ENCODE measurements at places on chromosomes 6 and 20.

DNA sequence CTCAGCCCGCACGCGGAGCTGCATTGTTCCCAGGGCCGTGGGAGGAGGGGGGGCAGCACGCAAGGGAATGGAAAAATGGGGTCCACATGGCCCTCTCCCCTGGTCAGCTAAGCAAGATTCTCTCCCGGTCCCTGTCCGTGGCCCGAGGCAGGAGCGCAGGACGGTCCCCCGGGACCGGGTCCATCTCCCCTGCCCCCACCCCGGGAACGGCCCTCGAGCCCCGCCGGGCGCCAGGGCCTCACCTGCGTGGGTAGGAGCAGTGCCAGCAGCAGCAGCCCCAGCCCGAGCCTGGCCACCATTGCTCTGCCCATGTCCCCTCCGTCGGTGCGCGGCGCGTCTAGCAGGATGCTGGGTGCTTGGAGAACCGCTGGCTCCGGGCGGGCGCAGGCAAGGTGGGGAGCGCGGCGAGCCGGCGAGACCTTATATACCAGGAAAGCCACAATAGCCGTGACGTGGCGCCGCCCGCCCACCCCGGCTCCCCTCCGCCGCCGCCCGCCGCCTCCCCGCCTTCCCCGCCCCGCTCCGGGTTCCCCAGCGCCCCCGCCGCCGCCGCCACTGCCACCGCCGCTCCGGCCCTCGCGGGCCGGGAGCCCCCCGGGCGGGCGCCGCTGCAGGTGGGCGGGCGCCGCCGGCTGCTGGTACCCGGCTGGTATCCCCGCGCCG lies at the start of gene CD24:
TSS of gene CD24 (minus strand) at position 394 of the 663 bp plus-strand sequence. CDS start at position 311, 83 bp downstream.
- DNase-seq: no peak

DNA sequence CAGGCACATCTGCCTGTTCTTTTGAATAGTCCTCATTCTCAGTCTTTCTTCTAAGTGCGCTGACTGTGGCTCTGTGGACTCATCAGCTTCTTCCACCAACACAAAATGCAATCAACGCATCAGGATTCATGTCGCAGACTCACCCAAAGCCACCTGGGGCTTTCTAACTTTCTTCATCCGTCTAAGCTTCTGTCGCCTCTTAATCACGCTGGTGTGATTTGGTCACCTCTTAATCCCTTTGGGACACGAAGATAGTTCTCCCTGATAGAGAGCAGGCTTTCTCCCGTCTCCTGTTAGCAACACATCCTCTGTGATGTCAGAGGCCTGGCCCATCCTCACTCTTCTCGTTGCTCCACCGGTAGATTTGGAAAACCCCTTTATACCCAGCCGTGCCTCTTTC lies 78.0 kb upstream of the FOXQ1 start:
- no peak for DNase-seq

DNA sequence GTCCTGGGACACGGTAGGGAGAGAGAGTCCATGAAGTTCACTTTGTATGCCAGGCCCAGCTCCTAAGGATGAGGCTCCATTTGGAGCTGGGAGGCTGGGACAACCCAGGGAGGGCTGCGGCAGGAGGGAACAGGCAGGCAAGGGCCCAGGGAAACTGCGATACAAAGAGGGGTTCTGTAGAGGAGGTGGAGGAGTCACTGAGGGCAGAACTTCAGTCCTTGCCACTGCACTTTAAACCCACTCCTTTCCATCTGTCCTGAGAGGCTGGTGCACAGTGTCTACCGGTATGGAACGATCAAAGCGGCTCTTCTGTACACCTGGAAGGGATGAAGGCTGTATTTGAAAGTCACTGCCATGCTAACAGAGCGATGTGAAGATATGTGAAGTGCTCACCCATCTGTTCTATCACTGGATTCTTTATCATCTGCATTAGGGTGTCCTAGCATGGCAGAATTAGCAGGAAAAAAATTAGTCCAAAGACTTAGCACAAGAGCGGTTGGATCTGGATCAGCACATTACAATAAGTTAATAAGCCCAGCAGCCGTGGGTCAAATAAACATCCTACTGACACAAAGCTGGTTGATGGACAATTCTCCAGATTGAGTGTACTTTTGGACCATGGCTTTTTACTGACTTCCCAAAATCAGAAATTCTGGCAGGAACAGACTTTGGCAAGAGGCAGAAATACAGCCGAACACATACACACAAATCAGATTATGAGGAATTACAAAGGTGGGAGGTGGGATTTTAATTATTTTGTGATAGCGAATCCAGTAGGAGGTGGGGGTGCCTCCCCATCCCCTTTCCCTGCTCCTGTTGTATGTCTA lies 20.9 kb upstream of the ZFAND3 start:
- DNase-seq: no peak

GRCh38 chr6:110415086-110415916 lies at the start of gene DDO:
TSS of gene DDO (minus strand) at chr6:110415575. CDS start at chr6:110413462, 2,113 bp downstream.
- DNase-seq: peak; percentile 88

DNA sequence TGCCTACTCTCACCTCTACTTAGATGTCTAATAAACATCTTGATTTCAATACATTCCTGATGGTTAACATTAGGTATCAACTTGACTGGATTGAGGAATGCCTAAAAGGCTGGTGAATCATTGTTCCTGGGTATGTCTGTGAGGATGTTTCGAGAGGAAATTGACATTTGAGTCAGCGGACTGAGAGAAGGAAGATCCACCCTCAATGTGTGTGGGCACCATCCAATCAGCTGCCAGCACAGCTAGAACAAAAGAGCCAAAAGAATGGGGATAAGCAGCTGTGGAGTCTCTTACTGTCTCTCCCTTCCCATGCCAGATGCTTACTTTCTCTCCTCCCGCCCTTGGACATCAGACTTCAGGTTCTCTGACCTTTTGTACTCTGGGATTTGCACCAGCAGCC lies 128.6 kb upstream of the HS3ST5 start:
- no peak for DNase-seq

Data from hypothalamus (tissue), 51 donors.